ENCODE measurements at places on chromosomes 2 and 18. TPM values are rescaled to one million over a fixed set of nuclear protein-coding genes. Genes with fewer than 3 reads are reported as not detected.

The ATP6V1C2 gene
- total RNA-seq = 0.21 TPM

GRCh38 chr18:67577386-67577785 is 60.9 kb upstream of the DSEL start:
- DNase-seq = no peak

The STK16 gene
- 36.8 TPM for total RNA-seq

DNA sequence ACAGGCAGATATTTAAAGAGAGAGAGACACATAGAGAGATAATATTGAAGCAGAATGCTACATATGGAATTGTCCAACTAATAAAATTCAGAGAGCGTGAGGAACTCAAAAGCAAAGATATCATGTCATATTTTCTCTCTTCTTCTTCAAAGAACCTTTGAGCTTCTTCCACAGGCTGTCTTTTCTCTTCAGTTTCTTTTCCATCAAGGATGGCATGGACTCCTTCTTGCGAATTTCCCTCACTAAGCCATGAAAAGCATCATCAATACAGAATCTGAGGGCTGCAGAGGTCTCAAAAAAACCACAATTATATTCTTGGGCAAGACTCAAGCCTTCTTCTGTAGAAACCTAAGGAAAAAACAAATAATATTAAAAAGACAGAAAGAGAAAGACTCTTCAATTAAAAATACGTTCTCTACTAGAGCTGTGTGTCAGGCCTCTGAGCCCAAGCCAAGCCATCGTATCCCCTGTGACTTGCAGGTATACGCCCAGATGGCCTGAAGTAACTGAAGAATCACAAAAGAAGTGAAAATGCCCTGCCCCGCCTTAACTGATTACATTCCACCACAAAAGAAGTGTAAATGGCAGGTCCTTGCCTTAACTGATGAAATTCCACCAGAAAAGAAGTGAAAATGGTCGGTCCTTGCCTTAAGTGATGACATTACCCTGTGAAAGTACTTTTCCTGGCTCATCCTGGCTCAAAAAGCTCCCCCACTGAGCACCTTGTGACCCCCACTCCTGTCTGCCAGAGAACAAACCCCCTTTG is 371.9 kb downstream of the RIT2 start:
- DNase-seq = no peak

The FAM237A gene
- not detected for total RNA-seq

GRCh38 chr2:205998583-205998982 is 87.4 kb downstream of the INO80D start:
- DNase-seq = no peak

DNA sequence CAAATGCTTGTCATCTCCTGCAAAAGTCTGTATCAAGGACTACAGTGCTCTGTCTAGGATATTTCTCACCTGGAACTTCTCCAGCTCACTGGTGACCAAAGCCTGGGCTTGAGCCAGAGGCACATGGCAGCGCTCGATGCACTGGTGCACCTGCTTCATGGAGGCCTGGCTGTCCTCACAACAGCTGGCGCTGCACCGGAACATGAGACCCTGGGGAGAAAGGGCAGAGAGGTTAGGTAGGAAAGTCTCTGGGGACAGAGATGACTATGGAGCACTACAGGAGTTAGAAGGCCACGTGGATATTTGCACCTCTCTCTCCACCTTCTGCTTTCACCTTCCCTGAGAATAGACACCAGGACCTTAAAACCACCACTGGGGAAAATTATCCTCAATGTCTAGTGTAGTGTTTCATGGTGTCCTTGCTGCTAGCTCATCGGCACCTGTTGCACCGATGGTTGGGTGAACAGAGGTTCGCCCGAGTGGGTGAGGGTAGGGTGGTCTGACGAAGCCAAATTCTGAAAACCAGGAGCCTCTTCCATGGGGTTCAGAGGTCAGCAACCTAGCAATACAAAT is 1.0 kb downstream of the FAM136A start:
- no peak for DNase-seq

GRCh38 chr2:100188326-100188725 is 45.9 kb upstream of the AFF3 start:
- no peak for DNase-seq

The MYL1 gene
- not detected for total RNA-seq

GRCh38 chr2:212912445-212913103 is 238.8 kb downstream of the IKZF2 start:
- DNase-seq = no peak

GRCh38 chr18:33264566-33264965 is 176.0 kb downstream of the CCDC178 start:
- no peak for DNase-seq

DNA sequence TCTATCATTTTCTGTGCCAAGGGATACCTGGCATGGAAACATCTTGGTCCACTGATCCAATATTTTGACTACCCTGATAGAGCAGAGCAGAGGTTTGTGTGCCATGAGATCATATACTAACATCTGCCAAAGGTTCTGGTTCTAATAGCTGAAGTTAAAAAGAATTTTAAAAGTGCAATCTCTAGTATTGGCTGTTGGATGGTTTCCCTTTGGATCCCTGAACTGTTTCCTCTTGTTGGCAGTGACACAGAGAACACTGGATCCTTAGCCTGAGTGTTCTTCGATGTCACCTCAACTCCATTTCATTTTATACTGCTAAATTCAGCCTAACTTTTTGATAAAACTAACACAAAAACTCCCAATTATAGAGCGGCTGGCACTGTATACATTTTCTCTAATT is 169.3 kb upstream of the FBXO11 start:
- DNase-seq = no peak
